ENCODE measurements at places on chromosomes 6 and 20. TPM values are rescaled to one million over a fixed set of nuclear protein-coding genes. Genes with fewer than 3 reads are reported as not detected.

Gene SLPI
- not detected for total RNA-seq

Gene CDH22
- total RNA-seq, result not detected

Gene EEF1A2
- not detected for total RNA-seq

Gene ELMO2
- 56.4 TPM for total RNA-seq

Gene KIAA0408
- 10.7 TPM for total RNA-seq

Gene DCDC2
- 0.27 TPM for total RNA-seq

Gene ULBP1
- total RNA-seq, result 1.1 TPM

Gene ZNF341
- total RNA-seq, result 5.0 TPM

Gene PHACTR1
- not detected for total RNA-seq

Gene ABHD16A
- 32.0 TPM for total RNA-seq

Gene NRSN1
- not detected for total RNA-seq

Gene BPI
- not detected for total RNA-seq

Gene MAD2L1BP
- 25.0 TPM for total RNA-seq

Gene ZNF334
- total RNA-seq, result 2.6 TPM

Gene GTSF1L
- not detected for total RNA-seq

Gene LPA
- not detected for total RNA-seq

Gene IRF4
- total RNA-seq, result 659 TPM

Gene CDH4
- total RNA-seq, result not detected

Gene FAM83B
- total RNA-seq, result not detected

Gene TCF15
- not detected for total RNA-seq

Gene ZNF335
- total RNA-seq, result 30.3 TPM

Gene SIGLEC1
- total RNA-seq, result not detected

Gene AVP
- total RNA-seq, result not detected

Gene TSPO2
- total RNA-seq, result not detected

Gene HLA-DOB
- total RNA-seq, result 0.72 TPM

Gene TMC2
- total RNA-seq, result not detected

Gene MAP7
- total RNA-seq, result 0.94 TPM

Gene KCNG1
- total RNA-seq, result 4.0 TPM

Gene SLC26A8
- total RNA-seq, result not detected

Gene WFDC10B
- total RNA-seq, result not detected

Gene DEFB132
- not detected for total RNA-seq

Gene INSM1
- 7.1 TPM for total RNA-seq
